ENCODE measurements at places on chromosomes 16 and 17.

DNA sequence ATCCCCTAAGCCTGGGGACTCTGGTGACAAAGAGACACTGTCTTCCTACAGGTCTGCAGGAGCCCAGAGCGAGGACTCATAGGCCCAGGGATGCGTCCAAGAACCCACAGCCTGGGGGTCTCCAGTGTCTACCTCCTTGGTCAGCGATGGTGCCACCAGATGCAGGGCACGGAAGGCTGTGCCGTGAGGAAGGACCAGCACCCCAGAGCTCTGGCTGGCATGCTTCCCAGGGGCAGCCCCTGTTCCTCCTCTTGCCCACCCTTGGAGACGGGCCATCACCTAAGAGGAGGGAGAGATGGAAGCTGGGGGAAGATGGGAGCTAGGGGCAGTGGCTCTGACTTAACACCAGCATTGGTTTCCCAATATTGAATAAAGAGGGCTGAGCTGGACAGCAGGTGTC, 125.2 kb downstream of the SDK2 start:
- no peak for DNase-seq

GRCh38 chr17:82593590-82594087, 54.6 kb downstream of the WDR45B start:
- DNase-seq, result no peak

GRCh38 chr17:83077411-83077810, 2.0 kb upstream of the METRNL start:
- DNase-seq, result no peak

DNA sequence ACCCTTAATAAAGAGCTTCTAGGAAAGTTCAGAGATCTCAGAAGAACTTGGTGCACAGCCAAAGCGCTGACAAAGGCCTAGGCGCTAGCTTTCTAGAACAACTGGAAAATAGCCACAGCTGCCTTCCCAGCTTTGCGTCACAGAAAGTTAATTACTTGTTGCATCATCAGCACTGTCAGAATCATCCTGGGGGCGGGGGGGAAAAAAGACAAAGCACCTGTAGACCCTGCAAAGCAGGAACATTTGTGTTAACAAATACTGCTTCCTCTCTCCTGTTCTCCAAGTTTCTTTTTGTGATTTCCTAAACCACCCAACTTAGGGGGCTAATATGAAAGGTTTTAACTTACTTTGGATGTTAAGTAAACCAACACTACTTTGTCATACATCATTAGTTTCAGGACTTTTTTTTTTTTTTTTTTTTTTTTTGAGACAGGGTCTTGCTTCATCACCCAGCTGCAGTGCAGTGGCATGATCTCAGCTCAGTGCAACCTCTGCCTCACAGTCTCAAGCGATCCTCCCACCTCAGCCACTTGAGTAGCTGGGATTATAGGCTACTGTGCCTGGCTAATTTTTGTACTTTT, 4.8 kb upstream of the AARSD1 start:
- DNase-seq, result no peak

DNA sequence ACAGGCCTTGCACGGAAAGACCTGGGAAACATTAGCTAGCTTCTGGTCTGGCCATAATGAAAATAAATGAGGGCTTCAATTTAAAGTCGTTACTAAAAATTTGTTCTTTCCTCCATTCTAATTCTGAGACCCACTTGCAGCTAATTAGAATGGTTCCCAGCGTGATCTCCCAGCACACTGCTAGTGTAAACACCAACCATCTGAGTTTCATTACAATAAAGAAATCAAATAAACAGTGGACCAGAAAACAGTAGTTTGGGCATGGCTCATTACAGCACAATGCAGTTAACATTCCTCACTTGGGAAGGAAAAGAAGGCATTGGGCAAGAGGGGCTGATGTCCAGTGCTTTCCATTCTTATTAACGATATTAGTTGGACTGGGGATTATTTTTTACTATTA, 410.9 kb upstream of the SOX9 start:
- DNase-seq, result no peak

- DNase-seq, result no peak
Measured at GRCh38 chr16:78994135-78994745, 606.3 kb downstream of the MAF start.

- no peak for DNase-seq
Measured at GRCh38 chr16:22694887-22695382, 119.0 kb upstream of the HS3ST2 start.

- DNase-seq, result no peak
Measured at GRCh38 chr17:951325-952132, 28.0 kb downstream of the NXN start.

DNA sequence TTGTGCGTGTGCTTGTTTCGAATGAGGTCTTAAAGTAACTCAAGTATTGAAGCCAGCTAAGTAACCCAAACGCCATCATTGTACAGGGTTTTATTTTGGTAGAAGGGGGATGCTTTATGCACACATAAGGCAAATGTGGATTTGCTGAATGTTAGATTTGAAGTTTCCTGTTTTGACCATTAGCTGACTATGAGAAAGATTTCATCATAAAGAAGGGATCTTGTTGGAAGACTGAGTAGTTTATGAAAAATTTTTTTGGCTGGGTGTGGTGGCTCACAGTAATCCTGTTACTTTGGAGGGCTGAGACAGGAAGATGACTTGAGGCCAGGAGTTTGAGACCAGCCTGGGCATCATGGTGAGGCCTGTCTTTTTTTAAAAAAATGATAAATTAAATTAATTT, 10.0 kb upstream of the ZFP3 start:
- no peak for DNase-seq

DNA sequence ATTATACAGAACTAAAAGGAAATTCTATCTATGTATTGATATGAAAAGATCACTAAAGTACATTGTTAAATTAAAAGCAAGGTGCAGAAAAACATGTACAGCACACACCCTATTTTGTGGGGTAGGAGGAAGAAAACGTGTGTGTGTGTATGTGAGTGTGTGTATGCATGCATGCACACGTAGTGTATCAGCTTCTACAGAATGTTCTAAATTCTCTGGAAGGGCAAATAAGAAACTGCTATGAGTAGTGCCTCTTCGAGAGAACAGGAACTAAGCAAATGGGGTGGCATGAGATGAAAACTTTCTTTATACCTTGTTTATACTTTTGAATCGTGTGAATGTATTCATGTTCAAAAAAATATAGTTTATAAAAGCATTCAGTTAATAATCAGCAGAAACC, 58.9 kb downstream of the TMC6 start:
- no peak for DNase-seq

DNA sequence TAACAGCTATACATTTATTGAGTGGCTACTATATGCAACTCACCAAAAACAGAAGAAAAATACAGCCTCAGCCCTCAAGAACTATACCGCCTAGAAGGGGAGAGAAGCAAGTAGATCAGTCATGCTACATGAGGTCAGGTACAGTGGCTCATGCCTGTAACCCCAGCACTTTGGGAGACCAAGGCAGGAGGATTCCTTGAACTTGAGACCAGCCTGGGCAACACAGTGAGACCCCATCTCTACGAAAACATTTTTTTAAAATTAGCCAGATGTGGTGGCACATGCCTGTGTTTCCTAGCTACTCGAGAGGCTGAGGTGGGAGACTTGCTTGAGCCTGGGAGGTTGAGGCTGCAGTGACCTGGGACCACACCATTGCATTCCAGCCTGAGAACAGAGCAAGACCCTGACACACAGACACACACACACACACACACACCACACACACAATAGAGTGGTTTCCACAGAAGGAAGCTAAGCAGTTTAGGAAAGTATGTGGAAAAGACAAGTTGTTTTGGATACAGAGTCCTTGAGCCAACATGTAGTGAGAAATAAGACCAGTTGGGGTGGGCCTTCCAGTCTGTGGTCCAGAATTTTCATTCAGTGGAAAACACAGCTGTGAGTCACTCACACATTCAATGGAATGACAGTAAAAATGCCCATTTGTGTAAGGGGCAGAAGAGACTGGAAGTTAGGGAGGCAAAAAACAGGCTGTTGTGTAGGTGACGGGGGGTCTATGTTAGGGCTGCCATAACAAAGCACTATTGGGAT, 10.7 kb upstream of the SNTB2 start:
- no peak for DNase-seq

GRCh38 chr16:87074641-87075318, 242.4 kb downstream of the C16orf95 start:
- DNase-seq, result no peak

GRCh38 chr17:66459811-66460270, 157.4 kb downstream of the PRKCA start:
- peak; percentile 97 for DNase-seq

GRCh38 chr16:47144559-47144877, 773 bp upstream of the NETO2 start:
- DNase-seq, result peak; percentile 84

GRCh38 chr17:14805348-14805747, 459.8 kb downstream of the PMP22 start:
- DNase-seq, result no peak

DNA sequence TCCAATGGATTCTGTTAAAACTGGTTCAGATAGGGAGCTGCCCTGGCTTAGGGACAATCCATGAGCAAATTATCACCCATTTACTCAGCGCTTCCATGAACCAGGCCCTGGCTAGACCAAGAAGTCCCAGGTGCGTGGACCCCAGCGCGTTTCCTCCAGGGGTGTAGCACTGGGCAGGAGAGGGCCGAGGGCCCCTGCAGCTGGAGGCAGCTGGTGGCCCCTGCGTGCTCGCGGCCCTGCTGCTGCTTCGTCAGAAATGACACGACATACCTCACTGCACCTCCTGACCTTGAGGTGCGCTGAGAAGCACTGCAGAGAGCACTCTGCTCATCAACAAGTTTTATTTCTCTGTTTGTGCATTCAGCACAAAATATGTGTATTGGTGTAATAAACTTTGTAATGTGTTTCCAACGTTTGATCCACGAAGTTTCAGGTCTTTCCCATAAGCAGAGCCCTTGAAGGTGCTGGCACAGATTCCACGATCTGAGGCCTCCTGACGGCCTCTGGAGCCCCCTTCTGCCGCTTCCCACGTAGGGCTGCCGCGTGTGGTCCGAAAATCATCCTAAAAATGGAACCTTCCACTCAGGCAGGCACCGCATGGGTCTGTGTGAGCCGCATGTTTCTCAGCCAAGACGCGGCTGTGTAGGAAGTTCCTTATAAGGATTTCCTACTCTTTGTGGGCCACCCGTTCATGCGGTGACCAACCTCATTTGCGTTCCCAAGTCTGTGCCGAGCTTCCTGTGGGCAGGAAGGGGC, 50.8 kb upstream of the ZCCHC14 start:
- DNase-seq, result peak; percentile 63

GRCh38 chr17:59723041-59723440, 15.6 kb downstream of the VMP1 start:
- DNase-seq, result no peak

DNA sequence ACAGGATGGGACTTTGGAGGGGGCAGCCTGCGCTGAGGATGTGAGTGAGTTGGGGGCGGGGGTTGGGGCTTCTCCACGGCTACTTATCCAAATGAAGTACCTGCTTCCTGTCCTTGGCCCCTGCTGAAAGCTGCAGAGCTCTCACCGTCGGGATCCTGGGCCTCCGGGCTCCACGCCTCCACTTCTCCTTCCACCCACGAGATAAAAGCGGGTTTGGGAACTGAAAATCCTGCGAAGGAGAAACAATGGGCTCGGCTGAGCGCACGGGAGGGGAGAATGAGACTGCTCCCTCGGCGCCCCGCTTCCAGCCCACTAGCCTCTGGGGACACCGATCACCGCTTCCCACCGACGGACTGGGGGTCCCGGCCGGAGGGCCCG, 486 bp downstream of the ZNF785 start:
- DNase-seq, result peak; percentile 3

- no peak for DNase-seq
Measured at GRCh38 chr16:8375232-8375587, 215.1 kb downstream of the TMEM114 start.

DNA sequence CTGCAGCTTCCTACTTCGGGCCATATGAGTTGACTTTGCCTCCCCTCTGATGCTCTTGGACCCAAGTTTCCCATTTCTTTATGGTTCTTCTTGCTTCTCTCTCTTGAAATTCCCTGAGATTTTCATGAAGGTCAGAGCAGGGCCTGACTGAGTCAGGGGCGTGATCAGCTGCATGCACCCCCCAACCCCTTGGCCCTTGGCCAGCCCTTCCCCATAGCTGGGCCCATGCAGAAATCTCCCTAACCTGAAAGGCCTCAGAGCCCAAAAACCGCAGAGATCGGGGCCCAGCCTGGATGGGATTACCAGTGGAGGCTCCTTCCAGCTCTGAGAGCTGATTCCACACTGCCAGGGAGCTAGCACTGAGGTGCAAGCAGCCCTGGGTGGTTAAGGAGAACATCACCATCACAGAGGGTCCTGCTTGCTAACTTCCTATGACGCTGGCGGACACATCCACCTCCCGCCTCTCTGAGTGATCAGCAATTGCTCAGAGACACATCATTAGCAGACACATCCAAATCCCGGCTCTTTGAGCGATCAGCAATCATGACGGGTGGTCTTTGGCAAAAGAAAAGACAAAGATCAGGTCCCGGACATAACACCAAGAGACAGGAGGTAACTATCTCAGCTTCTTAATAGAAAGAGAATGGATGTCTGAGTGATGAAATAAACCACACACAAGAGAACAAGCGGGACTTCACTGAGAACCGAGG, 161.5 kb downstream of the C16orf78 start:
- no peak for DNase-seq

DNA sequence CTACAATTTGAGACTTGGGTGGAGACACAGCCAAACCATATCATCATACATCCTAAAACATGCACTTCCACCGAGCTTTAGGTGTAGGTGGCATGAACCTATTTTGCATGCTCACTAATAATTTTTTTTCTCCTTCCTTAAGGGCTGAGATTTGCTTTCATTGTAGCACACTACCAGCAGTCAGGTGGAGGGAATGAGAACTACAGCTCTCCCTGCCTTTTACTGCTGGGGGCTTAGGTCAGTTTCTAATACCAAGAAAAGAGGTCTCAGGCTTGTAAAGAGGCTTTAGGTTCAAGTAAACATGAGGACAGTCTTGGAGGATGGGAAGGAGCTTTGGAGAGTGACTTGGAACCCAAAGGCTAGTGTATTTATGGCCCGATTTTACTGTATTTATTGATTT, 22.0 kb downstream of the CFAP20 start:
- DNase-seq, result no peak

GRCh38 chr16:56658327-56658875, 642 bp downstream of the MT1F start:
- DNase-seq, result no peak

GRCh38 chr17:75981019-75981615, 2.1 kb downstream of the TEN1 start:
- no peak for DNase-seq

GRCh38 chr17:30207655-30208054, 27.8 kb downstream of the SLC6A4 start:
- no peak for DNase-seq

GRCh38 chr16:66706506-66706880, 9.9 kb upstream of the CMTM4 start:
- no peak for DNase-seq
